ENCODE measurements at places on chromosomes 3 and 15.

- no peak for DNase-seq
Measured at GRCh38 chr3:123749711-123750110, 134.4 kb downstream of the MYLK start.

GRCh38 chr3:68239542-68239941, 585.1 kb upstream of the SUCLG2 start:
- DNase-seq, result no peak

- DNase-seq, result no peak
Measured at GRCh38 chr15:59347915-59348314, 24.8 kb downstream of the MYO1E start.

DNA sequence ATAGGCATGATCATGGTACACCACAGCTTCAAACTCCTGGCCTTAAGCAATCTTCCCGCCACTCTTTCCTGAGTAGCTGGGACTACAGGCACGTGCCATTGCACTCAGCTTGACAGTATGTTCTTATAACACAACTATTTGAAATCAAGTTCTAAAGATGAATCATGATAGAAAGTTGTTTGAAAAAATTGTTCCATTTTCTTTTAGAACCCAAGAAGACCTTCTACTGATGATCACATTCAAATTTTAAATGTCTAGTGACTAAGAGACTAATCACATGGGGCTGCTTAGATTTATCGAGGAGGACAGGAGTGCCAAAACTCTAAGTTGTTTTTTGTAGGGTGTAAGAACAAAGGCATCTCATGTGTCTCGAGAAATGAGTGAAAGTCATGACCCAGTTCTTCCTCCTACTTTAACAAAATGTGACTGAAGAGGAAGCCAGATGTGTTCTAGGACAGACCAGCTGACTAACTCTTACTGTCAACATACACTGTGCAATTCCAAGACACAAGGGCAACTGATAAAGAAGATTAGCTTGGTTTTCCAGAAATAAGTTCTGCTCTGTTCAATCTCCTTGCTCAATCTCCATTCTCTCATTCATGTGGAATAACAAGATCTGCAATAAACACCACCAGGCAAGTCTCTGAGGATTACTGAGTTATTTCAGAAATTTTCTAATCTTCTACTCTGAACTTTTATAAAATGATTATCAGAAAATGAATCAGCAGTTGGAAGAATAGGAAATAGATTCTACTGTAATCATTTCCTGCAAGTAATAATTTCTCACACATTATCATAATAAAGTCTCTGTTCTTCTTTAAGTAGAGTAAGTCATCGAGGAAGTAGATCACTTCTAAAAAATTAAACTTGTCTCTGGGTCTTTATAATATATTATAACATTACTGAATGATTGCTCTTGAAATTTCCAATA, 122.6 kb upstream of the CCNL1 start:
- no peak for DNase-seq

DNA sequence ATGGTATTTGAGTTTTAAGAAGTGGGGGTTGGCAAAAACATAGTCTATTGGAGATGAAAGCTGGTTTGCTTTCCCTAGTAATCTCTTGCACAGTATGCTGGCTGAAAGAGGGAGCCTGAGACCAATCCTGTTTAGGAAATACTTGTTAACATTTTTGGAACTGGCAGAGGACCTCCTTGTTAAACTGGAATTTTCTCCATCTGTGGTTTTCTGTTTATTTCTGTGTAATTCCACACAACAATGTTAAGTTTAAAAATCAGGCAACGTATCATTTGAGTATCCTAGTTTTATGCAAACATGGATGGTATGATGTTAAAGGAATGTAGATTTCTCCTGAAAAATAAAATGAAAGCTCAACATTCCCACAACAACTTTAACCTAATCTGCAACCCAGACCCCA, 536.0 kb upstream of the TBL1XR1 start:
- DNase-seq, result no peak

DNA sequence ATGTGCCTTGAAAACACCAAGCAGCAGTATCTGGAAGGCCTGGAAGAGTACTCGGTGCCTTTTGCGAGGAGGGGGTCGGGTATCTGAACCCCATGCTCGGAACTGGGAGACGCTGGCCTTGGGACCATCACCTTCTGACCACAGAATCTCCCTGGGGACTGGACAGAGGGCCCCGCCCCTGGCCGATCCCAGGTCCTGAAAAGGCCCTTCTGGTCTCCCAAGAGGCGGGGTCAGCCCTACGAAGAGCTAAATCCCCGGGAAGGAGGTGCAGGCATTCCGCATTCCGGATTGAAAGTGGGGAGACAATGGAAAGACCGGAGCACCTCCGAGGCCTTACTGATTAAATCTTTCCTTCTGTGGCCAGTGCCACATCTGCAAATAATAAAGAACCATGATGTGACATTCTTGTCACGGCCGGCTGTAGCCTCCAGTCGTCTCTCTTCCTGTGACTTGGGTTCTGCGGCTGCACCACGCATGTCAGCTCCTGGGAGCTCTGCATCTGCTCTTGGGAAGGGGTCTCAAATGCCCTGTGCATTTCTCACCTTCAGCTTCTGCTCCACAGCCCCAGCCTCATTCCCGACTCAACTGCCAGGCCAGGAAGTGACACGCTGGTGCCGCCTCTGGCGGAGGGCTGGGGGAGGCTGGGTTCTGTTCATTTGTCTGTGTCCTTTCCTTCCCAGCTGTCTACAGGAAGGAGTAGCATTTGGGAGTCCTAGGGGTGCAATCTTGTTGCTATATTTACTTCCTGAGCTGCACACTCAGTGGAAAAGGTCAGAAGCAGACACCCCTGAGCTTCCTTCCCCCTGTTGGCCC, 173.5 kb downstream of the KLF13 start:
- DNase-seq, result no peak

- DNase-seq, result no peak
Measured at GRCh38 chr3:141646760-141647561, 91.1 kb upstream of the RNF7 start.

GRCh38 chr15:69860321-69860720, 237.4 kb downstream of the TLE3 start:
- no peak for DNase-seq

DNA sequence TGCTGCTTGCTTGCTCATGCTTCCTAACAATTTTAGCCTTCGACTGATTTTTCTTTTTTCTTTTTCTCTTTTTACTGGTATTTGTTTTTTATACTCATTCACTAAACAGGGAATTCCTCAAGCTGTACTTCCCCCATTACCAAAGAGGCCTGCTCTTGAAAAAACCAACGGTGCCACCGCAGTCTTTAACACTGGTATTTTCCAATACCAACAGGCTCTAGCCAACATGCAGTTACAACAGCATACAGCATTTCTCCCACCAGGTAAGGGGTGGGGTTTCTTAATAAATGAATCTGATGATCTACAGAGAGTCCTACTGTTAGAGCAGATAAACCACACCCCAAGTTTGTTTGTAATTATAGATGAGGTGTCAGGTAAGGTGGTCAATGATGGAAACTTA, 178.8 kb downstream of the MBNL1 start:
- no peak for DNase-seq

DNA sequence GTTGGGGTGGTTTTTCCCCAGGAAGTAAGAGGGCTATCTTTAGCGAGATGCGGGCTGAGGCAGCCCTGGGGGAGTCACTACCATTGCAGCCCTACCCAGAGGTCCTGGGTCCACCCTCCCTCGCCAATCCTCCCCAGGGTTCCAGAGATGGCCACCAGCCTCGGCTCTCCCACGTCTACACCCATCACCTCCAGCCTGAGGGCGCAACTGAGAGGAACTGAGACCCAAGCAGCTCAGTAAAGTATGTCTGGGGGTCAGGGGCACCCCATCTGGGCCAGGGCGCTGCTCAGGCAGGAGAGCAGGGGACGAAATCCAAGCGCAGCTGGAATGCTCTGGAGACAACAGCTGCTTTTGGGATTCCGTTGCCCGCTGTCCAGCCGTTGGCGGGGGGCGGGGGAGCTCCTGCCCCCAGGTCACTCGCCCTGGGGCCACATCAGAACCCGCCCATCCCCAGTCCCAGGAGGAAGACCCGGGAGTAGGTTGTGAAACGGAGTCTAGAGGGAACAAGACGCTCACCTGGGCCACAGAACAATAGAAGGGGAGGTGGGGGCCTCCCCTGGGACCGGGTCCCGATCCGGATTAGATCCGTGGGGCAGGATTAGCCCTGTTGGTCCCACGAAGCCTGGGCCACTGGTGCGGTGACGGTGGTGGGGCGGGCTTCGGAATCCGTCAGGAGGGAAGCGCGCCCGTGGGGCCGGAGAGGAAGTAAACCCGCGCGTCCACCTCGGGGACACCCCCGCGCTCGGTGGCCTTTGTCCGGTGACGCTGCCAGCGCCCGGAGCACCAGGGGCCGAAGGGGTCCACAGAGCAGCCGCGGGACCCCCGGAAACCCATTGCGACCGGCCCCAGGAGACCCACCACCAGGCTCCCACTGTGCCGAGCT, 1.4 kb upstream of the NDUFAF3 start:
- DNase-seq, result no peak

DNA sequence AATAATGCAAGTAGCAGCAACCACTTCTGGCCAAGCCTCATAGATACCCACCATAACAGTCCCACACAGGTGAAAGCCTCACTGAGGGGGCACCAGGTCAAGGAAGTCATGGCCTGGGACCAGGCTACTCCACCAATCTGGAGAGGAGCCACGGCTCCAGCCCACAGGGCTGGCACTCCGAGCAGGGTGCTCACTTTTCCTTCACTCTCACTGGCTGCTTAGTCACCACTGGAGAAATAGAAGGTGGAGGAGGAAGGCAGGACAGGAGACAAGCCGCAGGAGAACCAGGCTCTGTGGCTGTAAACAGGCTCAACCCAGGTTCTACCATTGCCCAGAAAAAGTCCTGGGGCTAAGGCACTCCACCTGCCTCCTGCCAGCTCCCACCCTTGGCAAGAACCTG, 1.2 kb downstream of the USP19 start:
- DNase-seq, result no peak

- no peak for DNase-seq
Measured at GRCh38 chr3:122940628-122941086, 86.9 kb downstream of the SEMA5B start.

GRCh38 chr15:51088585-51088984, 6.1 kb downstream of the TNFAIP8L3 start:
- DNase-seq, result no peak

DNA sequence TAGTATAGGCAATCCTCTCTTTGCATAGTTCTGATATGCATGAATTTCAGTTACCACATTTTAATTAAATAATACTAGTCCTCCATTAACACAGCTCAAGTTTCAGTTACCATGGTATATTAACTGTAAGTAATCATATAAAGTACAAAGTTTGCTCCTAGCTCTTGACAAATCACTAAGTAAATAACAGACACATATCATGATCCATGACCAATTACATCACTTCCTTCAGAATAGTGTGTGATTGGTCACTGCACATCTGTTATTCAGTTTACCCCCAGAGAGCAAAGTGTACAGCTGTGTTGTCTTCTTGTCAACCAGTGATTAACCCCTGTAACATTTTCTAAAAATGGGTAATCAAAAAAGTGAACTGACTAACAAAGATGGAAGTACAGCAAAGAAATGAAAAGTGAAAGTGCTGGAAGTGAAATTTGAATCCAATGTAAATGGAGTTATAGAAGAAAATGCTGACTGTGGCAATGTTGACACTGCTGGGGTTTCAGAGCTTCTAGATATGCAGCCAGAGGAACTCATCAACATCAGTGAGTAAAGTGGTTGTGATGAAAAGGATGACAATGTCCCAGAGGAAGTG, 30.2 kb upstream of the LEKR1 start:
- no peak for DNase-seq

DNA sequence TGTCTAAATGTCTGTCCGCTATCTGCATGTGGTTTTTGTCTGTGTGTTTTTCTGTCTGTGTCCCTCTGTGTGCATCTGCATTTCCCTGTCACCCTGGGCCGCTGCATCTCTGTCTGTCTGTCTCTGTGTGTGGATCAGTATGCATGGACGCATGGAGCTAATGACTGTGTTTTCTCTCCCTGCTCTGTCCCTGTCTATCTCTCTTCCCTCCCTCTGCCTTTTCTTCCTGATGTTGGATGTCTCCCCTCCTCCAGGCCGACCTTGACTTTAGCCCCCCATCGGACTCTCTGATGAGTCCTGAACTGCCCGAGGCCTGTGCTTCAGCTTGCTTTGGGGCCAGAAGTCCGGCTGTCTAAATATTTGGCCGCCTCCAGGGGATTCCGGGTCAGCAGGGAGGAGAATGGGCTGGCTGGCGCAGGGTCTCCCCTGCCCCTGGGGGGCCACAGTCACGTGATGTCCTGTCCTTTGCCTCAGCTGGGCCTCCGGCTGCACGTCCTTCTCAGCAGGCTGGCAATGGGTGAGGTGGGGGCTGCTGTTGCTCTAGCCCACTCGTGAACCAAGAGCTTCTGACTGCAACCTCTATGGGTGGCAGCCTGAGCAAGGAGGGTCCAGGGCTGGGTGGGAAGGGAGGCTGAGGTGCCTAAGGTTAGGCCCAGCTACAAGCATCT, 3.7 kb downstream of the SLC38A3 start:
- DNase-seq, result no peak

- no peak for DNase-seq
Measured at GRCh38 chr3:33918126-33918756, 119.8 kb downstream of the PDCD6IP start.

GRCh38 chr3:127237835-127238234, 44.9 kb downstream of the PRR23E start:
- DNase-seq, result no peak

- DNase-seq, result no peak
Measured at GRCh38 chr15:92168066-92168683, 225.5 kb upstream of the ST8SIA2 start.

GRCh38 chr15:86572368-86572841, 492.7 kb downstream of the AGBL1 start:
- DNase-seq, result peak; percentile 66

DNA sequence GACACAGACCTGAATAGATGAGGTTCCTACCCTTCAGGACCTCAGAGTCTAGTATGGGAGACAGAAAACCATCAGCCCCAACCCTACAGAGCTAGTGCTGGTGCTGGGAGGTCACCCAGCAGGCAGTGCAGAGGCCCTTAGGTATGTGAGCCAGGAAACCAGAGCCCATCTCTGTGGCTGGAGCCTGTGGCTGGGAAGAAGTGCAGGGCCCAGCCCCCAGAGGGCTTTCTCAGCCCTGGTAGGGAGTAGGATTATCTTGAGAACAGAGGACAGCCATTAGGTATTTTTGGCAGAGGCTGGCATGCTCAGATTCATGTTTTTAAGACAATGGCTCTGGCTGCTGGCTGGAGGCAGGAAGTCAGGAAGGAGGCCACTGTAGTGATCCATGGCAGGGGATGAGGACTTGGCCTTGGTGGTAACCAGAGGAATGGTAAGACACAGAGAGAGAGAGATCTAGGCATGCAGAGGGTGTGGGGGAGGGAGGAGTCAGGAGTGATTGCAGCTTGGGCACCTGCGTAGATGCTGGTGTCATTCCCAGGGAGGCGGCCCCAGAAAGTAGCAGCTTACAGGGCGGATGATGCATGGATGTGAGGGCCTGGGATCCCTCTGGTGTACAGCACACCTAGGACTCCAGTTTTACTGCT, 220.9 kb upstream of the EIF1B start:
- DNase-seq, result no peak

DNA sequence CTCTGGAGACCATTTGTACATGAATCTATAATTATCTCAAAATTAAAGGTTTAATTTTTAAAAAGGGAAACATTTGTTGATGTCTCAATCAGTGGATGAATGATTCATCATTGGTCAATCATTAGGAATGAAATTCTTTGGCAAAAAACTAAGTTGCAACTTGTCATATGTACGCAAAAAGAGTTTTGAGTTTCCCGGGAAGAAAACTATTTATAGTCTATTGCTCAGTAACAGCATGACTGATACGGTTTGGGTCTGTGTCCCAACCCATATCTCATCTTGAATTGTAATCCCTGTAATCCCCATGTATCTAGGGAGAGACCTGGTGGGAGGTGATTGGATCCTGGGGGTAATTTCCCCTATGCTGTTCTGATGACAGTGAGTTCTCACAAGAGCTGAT, 765.8 kb upstream of the ROBO1 start:
- no peak for DNase-seq

Data from RWPE2 (cell line).